ENCODE measurements at places on chromosomes 7 and 10. TPM values are rescaled to one million over a fixed set of nuclear protein-coding genes. Genes with fewer than 3 reads are reported as not detected.

DNA sequence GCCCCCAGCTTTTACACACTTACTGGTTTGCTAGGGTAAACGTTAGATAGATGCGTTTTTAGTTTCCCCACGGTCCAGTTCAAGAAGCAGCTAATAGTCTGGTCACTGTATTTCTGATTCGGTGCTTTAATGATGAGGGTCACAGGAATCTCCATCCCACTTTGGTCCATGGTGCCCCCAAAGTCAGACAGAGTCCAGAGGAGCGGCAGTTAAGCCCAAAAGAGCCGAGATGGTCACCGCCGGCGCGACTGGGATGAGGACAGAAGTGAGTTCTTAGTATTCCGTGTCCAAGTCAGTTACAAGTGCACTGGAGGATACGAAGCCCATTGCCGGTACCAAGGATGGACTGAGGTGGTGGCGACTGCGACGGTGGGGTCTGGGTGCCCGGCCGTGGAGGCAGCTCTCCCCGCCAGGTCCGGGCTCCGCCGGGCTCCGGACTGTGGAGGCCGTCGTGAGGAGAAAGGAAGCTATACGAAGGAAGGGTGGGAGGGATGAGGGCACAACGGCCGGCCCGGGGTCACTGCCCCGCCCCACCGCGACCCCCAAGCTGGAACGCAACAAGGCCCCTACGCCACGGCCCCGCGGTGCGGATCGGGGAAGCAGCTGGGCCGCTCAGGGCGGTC lies 663 bp downstream of the HERPUD2 start:
- H3K4me1 ChIP-seq: peaks cover 20% of the 10 kb centered on the region
- H3K36me3 ChIP-seq: peaks cover 5% of the 10 kb centered on the region
- no peak for DNase-seq
- H3K27me3 ChIP-seq: no peaks in the 10 kb centered on the region
- H3K27ac ChIP-seq: peak overlapping the region; percentile 77

GRCh38 chr7:77903597-77903996 lies 105.0 kb downstream of the PHTF2 start:
- no peaks in the 10 kb centered on the region for H3K27me3 ChIP-seq
- DNase-seq: no peak
- H3K4me3 ChIP-seq: no peak overlapping the region
- H3K27ac ChIP-seq: no peak overlapping the region
- H3K4me1 ChIP-seq: peaks cover 16% of the 10 kb centered on the region

DNA sequence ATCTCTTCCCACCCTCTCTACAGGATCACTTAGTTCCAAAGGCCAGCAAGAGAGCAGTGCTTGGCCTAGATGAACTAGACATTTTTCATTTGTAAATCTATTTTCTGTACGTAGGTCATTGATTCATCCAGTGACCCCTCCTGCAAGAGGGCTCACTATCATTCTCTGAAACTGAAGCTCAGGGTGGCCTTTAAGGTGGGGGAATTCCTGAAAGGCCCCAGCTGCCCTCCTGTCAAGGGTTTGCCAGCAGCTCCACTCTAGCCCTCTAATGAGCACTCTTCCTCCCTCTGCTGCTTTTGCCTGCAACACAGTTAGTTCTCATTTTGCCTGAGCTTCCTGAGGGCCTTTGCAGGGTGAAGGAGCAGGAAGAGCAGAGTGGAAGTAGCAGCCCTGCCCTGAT lies 41.2 kb downstream of the LRRC18 start:
- H3K27ac ChIP-seq: no peak overlapping the region
- no peak overlapping the region for H3K4me3 ChIP-seq
- no peaks in the 10 kb centered on the region for H3K4me1 ChIP-seq

GRCh38 chr7:125857606-125858005 lies 928.0 kb upstream of the POT1 start:
- H3K36me3 ChIP-seq: no peaks in the 10 kb centered on the region
- no peaks in the 10 kb centered on the region for H3K4me1 ChIP-seq
- H3K27ac ChIP-seq: no peak overlapping the region
- H3K27me3 ChIP-seq: no peaks in the 10 kb centered on the region

DNA sequence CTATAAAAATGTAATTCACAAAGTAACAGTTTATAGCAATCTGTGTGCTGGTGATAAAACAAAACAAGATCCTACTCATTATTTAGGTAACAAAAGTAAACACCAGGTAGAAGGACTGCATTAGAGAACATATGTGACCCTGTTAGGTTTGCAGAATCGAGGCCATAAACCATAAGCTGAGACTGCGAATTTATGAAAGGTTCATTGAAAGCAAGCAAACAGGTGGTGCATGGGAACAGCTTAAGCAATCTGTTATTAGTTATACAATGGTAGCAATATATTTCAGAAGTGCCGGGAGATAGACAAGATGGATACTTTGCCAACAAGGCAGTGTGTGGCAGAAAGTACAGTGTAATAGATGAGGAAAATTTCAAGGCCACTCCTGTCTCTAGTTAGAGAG lies 23.5 kb upstream of the FAM133B start:
- H3K36me3 ChIP-seq: peaks cover 52% of the 10 kb centered on the region
- no peaks in the 10 kb centered on the region for H3K27me3 ChIP-seq
- no peak overlapping the region for H3K27ac ChIP-seq
- H3K4me3 ChIP-seq: no peak overlapping the region

DNA sequence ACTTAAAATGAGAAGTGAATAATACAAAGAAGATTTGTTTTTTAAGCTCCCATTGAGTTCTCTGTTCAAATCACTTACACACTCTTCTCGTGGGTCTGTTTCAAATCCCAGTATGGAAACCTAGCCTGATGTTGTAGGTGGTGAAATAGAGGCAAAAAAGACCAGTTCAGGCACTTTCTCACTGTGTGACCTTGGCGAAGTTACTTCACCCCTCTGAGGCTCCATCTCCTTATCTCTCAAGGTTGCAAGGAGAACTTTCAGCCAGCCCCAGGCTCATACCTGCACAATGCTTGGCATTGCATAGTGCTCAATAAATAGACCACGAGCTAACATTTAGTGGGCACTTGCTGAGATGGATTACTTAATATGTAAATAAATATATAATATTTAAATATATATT lies 90.1 kb downstream of the PRLHR start:
- no peak overlapping the region for H3K4me3 ChIP-seq
- no peaks in the 10 kb centered on the region for H3K27me3 ChIP-seq
- no peak overlapping the region for H3K27ac ChIP-seq
- no peaks in the 10 kb centered on the region for H3K36me3 ChIP-seq

GRCh38 chr10:110577056-110577455 lies 9.6 kb downstream of the SMC3 start:
- no peak for DNase-seq
- H3K4me3 ChIP-seq: no peak overlapping the region
- peaks cover 91% of the 10 kb centered on the region for H3K36me3 ChIP-seq
- no peaks in the 10 kb centered on the region for H3K4me1 ChIP-seq

Gene ZNF117
- 8.5 TPM for total RNA-seq

Gene PKD2L1
- total RNA-seq: not detected

Gene ACBD7
- 0.60 TPM for total RNA-seq

Gene CYTH3
- total RNA-seq: 14.8 TPM

Gene NAT16
- total RNA-seq: not detected

Gene TMEM196
- total RNA-seq: not detected

GRCh38 chr7:81676105-81676811 lies 93.6 kb downstream of the HGF start:
- H3K4me1 ChIP-seq: no peaks in the 10 kb centered on the region
- H3K27me3 ChIP-seq: no peaks in the 10 kb centered on the region

Gene HOXA6
- not detected for total RNA-seq

DNA sequence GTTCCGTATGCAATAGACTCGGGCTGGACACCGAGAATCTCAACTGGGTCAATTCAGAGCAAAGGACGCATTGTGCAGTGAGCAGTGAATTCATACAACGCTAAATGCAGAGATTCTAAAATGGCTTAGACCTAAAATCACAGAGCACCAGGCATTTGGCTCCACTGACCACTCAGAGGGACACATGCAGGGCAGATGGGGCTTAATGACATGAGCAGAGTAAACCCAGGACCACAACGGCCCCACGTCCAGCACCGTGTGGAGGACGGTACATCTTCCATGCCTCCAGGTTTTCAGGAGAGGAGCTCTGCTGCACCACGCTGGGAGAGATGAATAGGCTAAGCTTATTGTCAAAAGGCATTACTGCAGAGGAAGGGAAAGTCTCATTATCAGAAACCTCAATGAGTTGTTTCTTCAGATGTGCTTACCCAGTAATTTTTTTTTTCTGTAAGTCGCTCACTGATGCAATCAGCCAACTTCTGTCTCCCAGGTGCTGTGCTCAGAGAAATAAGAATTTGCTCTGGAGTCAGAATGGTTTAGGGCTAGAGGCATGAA lies 555.0 kb downstream of the PTPRN2 start:
- H3K27me3 ChIP-seq: peaks cover 22% of the 10 kb centered on the region
- H3K36me3 ChIP-seq: no peaks in the 10 kb centered on the region
- no peak overlapping the region for H3K27ac ChIP-seq
- no peaks in the 10 kb centered on the region for H3K4me1 ChIP-seq
- DNase-seq: no peak
- H3K4me3 ChIP-seq: no peak overlapping the region

- no peaks in the 10 kb centered on the region for H3K4me1 ChIP-seq
- no peak overlapping the region for H3K4me3 ChIP-seq
- DNase-seq: peak; percentile 30
Observed at GRCh38 chr10:110893559-110894179, 21.9 kb downstream of the PDCD4 start.

Gene BMPER
- total RNA-seq: not detected

- H3K27me3 ChIP-seq: no peaks in the 10 kb centered on the region
- no peak overlapping the region for H3K4me3 ChIP-seq
- no peak overlapping the region for H3K27ac ChIP-seq
- H3K4me1 ChIP-seq: no peaks in the 10 kb centered on the region
- no peak for DNase-seq
Observed at GRCh38 chr7:30328381-30328780, 44.0 kb downstream of the ZNRF2 start.

Gene EGR2
- total RNA-seq: 0.83 TPM

DNA sequence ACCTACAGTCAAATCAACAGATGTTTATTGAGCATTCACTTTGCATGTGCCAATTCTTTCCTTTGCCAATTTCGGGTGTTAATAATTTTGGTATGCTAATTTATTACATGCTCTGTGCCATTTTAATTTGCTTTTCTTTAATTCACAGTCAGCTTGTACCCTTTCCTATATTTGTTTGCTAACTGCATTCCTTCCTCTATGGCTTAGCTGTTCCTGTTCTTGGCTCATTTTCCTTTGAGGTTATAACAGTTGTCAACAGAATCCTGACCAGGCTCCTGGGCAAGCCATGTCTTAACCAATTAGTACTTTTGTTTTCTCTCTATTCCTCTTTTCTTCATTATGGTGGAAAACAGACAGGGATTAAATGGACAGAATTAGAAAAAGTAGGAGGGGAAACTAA lies 73.6 kb upstream of the RPA3 start:
- DNase-seq: no peak
- no peaks in the 10 kb centered on the region for H3K4me1 ChIP-seq
- no peaks in the 10 kb centered on the region for H3K27me3 ChIP-seq
- no peak overlapping the region for H3K4me3 ChIP-seq
- H3K27ac ChIP-seq: no peak overlapping the region

Gene WDFY4
- total RNA-seq: 0.29 TPM

DNA sequence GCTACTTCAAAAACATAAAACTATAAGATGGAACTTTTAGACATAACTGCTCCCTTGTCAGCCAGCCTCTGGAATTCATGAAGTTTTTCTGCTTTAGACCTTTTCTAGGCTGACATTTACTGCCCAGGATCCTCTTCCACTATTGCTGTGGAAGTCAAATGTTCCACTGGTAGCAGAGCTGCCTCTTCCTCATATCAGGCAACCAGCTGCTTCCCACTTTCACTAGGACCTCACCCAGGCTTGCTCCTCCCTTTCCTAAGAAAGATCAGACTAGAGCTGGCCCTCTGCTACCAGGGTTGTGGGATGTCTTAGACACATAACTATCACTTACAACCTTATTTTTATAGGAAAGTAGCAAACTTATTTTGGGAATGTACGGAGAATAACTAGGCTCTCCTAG lies 121.5 kb downstream of the CTTNBP2 start:
- H3K36me3 ChIP-seq: no peaks in the 10 kb centered on the region
- H3K27ac ChIP-seq: no peak overlapping the region
- H3K4me3 ChIP-seq: no peak overlapping the region
- no peaks in the 10 kb centered on the region for H3K4me1 ChIP-seq
- no peak for DNase-seq
- H3K27me3 ChIP-seq: no peaks in the 10 kb centered on the region

DNA sequence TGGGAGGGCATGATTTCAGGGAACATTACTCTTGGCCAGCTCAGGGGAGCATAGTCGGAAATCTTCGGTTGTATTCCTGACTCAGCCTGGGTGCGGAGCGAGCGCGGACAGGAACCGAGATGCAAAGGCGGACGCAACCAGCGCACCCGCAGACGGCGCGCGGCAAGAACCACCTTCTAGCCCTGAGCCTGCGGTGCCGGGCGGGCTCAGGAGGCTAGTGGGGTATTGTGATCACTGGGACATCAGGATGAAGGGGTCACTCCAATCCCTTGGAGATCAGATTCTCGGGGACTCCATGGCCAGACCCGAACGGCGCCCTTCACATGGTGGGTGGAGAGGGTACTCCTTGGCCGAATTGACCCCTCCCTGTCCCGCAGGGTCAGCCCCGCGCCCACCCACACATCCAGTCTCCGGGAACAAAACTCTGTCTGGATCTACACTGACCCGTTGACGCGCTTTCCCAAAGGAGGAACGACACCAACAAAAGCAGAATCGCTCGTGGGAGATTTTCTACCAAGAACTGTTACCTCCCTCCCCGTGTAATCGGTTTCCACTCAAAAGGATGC lies 730.5 kb downstream of the ZWINT start:
- no peaks in the 10 kb centered on the region for H3K36me3 ChIP-seq
- no peak overlapping the region for H3K27ac ChIP-seq
- no peak for DNase-seq
- no peaks in the 10 kb centered on the region for H3K4me1 ChIP-seq
- no peak overlapping the region for H3K4me3 ChIP-seq

DNA sequence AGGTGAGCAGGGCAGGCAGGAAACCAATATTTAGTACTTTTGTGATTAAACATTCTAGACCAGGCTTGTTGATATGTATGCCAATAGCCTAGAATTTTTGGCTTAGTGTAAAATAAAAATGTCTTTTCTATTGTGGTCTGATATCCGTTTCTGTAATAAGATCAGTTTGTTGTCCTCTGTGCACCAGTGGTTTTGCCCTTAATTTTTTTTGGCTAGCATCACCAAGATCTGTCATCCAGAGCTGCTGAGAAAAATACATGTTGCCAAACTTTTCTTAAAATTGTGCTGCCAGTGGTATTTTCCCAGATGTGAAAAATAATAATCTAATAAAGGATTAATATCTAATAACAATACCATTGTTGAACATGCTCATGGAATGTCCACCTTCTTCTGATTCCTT lies 115.6 kb downstream of the TWIST1 start:
- H3K4me1 ChIP-seq: no peaks in the 10 kb centered on the region
- no peak for DNase-seq
- no peak overlapping the region for H3K27ac ChIP-seq
- no peaks in the 10 kb centered on the region for H3K27me3 ChIP-seq
- H3K36me3 ChIP-seq: no peaks in the 10 kb centered on the region

Gene LRIT1
- not detected for total RNA-seq

- H3K36me3 ChIP-seq: no peaks in the 10 kb centered on the region
- no peaks in the 10 kb centered on the region for H3K4me1 ChIP-seq
- no peak overlapping the region for H3K4me3 ChIP-seq
- no peaks in the 10 kb centered on the region for H3K27me3 ChIP-seq
- DNase-seq: no peak
- no peak overlapping the region for H3K27ac ChIP-seq
Observed at GRCh38 chr10:107409522-107409921, 245.0 kb upstream of the SORCS1 start.

Gene CDHR1
- total RNA-seq: 0.20 TPM

Gene ADRA2A
- total RNA-seq: not detected
